ENCODE measurements at places on chromosomes 1 and 21.

- DNase-seq, result no peak
Observed at GRCh38 chr1:231395998-231396390, 26.1 kb downstream of the EGLN1 start.

- no peak for DNase-seq
Observed at GRCh38 chr1:89457046-89457445, 67.6 kb upstream of the LRRC8B start.

- DNase-seq, result no peak
Observed at GRCh38 chr1:239944666-239945065, 147.0 kb upstream of the FMN2 start.

GRCh38 chr1:211632808-211633523 is 42.5 kb downstream of the NEK2 start:
- DNase-seq, result peak; percentile 88

DNA sequence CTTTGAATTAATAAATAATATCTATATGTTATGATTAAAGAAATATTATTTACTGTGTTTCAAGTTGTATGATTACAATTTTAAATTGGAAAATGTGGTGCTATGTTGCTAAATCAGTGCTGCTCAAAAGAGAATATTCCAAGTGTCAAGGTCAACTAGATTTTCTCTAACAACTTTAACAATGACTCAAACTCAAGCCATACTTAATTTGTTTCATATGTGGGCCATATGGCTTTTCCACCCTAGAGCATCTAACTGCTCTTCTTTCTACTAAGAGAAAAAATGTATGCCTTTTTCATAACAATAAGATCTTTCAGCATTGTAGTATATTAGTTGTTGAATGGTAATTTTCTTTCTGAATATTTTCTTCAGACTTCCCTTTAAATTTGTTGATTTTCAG is 8.3 kb upstream of the SYT14 start:
- peak; percentile 25 for DNase-seq

DNA sequence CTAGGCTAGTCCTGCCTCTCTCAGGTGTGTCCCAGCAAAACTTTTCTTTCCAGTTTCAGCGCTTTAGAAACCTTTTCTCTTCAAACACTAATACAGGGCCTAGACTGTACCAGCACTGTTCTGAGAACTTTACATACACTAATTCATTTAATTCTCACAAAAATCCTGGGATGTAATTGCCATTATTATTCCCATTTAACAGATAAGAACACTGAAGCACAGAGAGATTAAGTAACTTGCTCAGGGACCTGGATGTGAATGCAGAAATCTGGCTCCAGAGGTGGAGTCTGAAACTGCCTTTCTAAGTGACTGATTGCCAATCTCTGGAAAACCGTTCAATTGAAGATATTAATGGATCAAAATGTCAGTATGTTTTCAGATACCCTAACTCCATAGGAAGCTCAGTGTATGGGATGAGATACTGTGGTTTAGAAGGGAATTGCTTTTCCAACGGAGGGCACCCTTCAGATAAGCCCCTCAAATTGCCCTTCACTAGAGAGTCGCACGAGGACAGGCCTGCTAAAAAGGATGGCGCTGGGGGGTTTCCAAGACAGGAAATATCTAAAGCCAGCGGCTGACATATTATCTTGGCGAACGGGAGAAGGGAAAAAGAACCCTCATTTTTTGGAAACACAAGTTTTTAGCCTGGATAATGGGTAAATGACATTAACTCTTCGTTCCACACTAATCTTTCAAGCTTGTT is 698 bp upstream of the UCK2 start:
- peak; percentile 21 for DNase-seq

All from EH (cell line).